SW 1271 (cell line): ENCODE measurements at places on chromosomes 2 and 18.

GRCh38 chr18:51188024-51188701 lies 9.3 kb downstream of the MEX3C start:
- DNase-seq, result no peak

DNA sequence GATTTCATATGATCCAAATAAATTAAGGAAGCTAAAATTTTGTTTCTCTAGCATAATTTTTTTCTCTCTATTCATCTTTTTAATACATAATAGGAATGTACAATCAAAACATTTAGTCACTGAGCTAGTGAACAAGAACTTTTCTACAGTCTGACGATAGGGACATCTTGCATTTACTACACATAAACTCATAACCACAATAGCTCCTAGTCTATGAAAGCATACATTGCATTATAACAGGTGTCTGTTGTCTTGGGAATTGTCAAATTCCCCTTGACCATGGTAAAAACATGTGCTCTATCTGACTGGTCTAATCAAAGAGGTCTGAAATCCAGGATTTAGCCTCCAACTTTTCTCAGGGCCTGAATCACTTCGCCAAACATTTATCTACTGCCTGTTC lies 144.8 kb downstream of the FAM124B start:
- no peak for DNase-seq

GRCh38 chr2:153715218-153715850 lies 156.4 kb upstream of the GALNT13 start:
- no peak for DNase-seq

DNA sequence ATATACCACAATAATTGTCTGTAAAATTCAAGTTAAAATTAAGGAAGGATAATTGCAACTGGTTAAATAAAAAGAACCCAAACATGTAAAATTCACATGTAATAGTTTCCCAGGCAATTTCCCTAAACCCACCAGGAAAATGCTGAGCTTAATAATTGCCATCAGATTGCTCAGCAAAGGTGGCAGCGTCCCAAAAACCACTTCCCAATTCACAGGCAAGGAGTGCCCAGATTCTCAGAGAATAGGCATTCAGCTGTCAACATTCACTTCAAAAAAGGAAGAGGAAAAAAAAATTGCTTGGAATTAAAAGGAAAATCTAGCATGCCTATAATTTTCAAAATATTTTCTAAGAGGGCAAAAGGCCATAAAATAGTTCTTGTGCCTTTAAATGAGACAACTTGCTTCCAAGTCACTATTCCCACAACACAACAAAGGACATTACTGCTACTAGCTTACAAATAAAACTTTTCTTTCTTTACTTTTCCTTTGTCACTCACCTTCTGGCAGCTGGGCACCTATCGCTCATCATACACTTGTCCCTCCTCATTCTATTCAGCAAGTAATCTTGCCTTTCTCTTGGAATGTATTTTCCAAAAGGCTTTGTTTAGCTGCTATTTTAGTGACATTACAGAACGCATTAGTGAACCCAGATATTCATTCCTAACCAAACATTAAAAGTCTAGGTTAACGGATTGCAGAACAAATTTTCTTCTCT lies 15.2 kb downstream of the SRBD1 start:
- DNase-seq, result no peak

DNA sequence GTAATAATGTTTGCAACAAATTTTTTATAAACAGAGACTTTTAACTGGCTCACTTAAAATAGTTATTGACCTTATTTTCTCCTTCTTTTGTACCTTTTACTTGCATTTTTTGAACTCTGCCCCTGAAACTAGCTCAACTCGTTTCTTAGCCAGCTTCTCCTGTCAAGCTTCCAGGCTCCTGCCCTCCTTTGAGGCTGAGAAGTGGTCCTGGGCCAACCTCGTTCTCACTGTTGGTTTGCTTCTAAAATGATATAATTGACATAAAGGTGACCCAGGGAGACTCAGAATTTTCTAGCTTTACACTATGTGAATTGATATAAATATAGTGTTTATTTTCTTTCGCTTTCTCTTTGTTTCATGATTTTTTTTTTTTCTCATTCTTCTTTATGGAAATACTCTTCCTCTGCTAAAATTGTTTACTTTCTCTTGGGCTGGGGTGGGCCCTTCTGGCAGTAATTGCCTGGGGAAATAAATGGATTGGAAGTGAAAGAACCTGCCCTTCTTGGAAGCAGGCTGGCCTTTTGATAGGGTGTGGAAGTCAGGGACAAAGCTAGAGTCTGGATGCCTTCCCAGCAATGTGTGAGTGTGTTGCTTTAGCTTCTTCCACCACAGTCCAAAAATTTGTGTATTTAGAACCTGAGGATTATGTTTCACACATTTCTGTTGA lies 30.7 kb downstream of the GPD2 start:
- no peak for DNase-seq

GRCh38 chr2:33077844-33078243 lies 131.1 kb downstream of the LTBP1 start:
- DNase-seq, result no peak

- no peak for DNase-seq
These were observed 244.5 kb downstream of the TXNL1 start for GRCh38 chr18:56393870-56394269.

DNA sequence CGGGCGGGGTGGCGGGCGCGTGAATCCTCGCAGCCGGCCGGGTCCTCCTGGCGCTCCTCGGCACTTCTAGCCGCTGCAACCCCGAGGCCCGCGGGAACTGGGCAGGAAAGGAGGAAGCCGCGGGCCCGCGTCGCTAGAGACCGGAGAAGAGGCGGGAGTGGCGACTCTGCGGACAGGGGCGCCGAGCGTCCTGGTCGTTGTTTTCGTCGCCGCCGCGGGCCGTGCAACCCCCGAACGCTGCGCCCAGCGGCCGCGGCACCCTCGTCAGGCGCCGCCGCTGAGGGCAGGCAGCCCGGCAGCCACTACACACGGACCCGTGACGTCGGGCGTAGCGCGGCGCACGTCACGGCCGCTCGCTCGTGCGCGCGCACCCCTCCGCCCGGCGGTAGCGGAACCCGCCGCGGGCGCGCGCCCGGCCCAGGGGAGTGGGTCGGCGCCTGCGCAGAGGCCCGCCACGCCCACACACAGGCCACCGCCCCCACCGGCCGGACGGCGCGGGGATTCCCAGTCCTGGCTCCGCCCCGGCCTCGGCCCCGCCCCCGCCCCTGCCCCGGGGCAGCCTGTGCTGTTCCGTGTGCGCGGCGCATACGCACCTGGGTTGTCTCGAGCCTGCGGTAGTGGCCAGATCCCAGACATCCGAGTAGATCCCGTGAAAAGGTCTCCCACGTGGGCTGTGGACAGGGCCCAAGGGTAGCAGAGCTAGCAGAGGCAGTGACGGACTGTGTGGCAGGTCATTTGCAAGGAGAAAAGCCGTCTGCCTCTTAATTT lies at the start of gene MAP3K2:
Gene MAP3K2, minus strand, starts transcription at position 321 of the 768 bp plus-strand sequence. CDS start 44,846 bp downstream, outside the sequence.
- peak; percentile 84 for DNase-seq

- no peak for DNase-seq
These were observed 42.0 kb downstream of the MAPRE2 start for GRCh38 chr18:35083174-35083712.

DNA sequence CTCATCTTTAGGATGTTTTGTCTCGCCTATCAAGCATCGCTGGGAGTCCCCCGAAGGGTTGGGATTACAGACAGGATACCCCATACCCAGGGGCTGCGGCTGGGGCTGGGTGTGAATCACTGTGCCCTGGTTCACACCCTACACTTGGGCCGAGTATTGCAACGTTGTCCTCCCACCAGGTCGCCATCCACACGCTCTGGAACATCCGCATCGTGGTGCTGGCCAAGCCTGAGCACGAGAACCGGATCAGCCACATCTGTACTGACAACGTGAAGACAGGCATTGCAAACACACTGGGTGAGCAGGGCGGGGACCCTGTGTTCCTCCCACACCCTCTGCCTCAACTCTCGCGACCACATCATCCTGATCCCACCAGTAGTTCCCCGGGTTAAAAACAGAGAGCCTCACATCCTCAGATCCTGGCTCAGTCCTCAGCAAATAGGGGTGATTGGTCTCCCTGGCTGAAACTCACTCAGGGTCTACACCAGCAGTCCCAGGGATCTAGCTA lies 87.3 kb upstream of the ATG16L1 start:
- no peak for DNase-seq

DNA sequence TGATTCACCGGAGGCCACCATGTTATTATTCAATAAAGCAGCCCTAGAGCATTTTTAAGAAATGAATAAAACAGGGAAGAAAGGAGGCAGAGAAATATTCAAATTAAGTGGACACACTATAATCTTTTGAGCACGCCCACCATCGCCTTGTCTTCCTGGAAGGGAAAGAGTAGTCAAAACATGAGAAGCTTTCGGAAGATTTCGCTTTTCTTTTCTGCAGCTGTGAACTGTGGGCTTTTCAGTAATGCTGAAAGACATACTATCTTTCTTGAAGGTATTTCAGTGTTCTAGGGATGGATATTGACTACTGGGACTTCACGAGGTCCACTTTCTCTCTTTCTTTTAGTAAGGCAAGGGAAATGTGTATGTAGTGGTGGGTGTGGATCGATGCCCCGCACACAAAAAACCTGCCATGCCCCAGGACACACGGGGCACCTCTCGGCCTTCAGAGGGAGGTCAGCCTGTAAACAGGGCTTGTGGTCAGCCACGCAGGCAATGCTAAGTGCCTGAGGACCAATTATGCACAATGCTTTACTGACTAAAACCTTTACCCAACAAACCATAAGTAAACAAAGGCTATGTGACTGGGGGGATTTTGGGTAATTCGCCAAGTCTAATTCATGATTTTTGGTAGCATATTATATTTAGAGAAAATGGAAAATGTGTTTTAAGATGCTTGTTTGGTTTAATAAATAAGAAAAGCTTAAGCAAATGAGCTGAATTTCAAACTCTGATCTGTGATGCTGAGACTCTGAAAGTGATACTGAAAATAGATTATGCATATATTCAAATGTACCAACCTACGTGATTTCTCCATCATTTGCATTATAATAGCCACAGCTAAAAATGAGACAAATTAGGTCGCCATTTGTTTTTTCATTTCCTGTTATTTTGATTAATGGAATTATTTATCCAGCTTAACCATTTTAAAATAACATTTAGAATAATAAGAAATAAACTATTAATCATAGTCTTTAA lies 130.5 kb downstream of the ZNF516 start:
- DNase-seq, result no peak

DNA sequence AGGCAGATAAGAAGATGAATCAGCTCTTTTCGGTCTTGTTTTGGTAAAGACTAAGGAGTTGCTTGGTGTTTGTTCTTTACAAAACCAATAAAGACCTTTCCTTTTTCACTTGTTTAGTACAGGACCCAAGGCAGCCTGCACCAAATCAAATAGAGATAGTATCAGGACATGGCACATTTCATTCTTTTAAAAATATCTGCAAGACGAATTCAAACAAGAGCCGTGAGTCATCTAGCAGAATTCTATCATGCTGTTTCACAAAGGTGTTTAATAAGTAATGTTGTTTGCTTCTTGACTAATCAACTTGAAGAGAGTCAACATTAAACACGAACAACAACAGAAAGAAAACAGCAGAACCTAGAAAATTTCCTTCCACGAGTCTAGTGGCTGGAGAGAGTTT lies 102.8 kb upstream of the TTN start:
- DNase-seq, result no peak

DNA sequence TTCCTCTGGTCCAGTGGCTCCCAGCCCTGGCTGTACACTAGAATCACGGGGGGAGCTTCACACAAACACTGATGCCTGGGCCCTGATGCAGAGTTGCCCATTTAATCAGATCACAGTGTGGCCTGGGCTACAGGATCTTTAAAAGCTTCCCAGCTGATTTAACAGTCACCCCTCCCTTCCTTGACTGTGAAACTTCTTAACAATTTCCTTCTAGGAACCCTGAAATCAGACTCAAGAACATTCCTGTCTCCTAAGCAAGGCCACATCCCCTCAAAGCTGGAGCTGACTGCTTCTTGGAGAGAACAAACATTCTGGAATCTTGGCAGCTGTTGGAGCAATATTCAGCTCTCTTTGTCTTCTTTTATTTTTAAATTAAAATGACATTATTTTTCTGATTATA lies 88.7 kb downstream of the ADD2 start:
- no peak for DNase-seq

GRCh38 chr2:118883792-118884191 lies 36.3 kb upstream of the EN1 start:
- no peak for DNase-seq

- DNase-seq, result no peak
These were observed 3.3 kb downstream of the CROCC2 start for GRCh38 chr2:240909216-240909974.

GRCh38 chr2:47798631-47799030 lies 15.7 kb downstream of the MSH6 start:
- DNase-seq, result no peak

DNA sequence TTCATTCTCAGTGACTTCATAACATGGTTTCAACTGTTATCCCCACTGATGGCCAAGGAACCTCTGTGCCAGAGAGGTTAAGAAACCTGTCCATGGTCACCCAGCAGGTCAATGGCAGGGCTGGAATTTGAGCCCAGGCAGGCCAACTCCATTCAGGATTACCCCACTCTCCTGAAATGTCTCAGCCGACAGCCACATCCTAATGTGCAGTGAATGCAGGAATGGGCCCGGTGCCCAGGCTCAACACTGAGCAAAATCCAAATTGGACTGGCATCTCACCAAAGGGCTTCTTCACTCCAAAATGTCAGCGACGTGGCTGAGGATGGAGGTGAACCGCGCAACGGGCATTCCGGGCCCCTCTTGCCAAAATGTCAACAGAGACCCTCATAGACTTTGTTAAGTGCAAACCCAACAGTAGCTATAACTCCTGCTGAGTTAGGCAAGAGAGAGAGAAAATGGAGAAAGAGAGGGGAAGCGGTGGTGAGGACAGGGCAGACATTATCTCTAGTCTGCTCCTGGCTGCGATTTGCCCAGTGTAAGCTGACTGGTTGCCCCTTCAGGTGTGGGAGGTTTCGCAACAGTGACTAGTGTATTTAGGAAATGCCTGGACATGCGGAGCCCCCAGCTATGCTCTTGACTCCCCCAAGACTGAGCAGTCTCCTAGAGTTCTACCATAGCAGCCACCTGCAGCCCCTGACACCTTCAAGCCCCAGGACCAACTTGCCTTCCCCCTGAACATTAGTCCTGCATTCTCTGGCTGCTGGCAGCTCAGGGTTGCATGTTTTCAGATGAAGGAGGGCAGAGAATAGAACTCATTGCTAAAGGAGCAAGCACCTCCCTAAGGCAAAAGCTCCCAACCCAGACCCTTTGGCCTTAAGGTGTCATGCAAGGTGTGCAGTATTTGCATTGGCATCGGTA lies 167.7 kb downstream of the ANAPC1 start:
- no peak for DNase-seq

DNA sequence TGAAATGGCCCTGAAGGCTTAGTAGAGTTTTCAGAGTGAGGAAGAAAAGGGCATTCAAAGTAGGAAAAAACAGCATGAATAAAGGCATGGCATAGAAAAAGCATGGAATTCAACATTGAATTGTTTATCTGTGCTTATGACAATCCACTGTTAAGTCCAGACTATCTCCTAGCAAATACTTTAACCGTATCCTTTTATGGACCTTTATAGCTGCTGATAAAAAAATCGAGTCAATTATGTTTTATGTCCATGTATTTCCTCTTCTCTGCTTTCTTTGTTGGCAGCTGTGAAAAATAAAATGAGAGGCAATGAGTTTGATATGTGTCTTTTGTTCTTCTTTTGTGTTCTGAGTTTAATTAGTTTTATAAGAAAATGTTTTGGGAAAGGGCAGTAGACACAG lies 70.4 kb downstream of the TDRD15 start:
- DNase-seq, result no peak
